ENCODE measurements at places on chromosomes 1 and 21.

DNA sequence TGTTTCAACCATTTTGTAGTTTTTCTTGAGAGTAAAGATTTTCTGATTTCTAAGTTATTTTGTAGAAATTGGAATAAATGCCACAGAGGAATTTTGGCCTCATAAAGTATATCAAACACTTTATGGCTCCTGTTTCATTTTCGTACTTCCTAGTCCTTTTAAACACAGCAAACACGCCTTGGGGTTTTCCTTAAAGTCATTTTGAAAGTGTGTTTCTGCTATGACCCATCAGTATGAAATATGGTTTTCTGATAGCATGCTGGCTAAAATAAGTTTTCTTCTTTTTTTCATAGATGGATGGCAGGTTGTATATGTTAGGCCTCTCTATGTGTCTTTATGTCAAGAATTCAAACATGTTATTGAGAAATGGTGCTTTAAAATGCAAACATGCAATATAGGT is 940.1 kb upstream of the TMPRSS15 start:
- no peak for DNase-seq

DNA sequence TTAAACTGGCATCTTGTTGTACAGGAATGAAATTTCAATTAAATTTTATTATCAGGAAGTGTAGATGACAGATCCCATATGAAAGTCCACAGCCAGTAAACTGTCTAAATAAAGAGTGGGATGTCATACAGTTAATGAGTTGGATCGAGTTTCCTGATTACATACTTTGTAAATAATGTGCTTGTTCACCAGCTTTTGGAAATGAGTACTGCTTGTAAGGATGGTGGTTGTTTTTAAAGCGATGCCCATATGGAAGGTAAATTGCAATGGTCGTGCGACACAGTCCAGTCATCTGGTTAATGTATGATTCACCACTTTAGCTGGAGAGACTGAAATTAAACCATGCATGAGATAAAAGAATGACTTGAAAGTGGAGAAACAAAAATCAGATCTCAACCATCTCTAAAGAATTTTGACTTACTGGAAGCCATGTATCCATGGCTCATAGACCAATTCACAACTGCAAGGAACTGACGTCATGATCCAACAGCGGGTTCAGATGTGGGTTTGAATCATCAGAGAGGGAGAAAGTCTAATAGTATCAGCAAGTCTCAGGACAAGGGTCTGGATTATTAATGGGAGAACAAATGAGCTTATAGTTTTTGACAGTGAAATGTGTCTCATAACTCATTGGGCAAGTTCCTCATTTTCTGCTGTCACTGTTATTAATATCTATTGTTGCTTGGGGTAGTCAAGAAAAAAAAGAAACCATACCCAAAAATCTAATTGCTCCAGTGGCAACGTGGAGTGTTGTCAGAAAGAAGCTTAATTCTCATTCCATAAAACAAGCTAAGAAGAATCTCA is 49.0 kb downstream of the MAP10 start:
- DNase-seq = peak; percentile 63

- DNase-seq = no peak
Observed at GRCh38 chr1:224707843-224708725, 92.0 kb downstream of the CNIH3 start.

GRCh38 chr1:192756314-192756713 is 52.5 kb upstream of the RGS2 start:
- DNase-seq = no peak

- no peak for DNase-seq
Observed at GRCh38 chr1:109198043-109198695, 15.5 kb upstream of the SARS1 start.
